PC-9 (cell line): ENCODE measurements at places on chromosomes 4 and X. TPM values are rescaled to one million over a fixed set of nuclear protein-coding genes. Genes with fewer than 3 reads are reported as not detected.

SH3D19 gene
- 40.0 and 41.7 TPM in 2 replicates for total RNA-seq

GRCh38 chr4:21768349-21769310 lies 179.9 kb downstream of the KCNIP4 start:
- H3K4me3 ChIP-seq, result no peak overlapping the region
- no peaks in the 10 kb centered on the region for H3K36me3 ChIP-seq
- H3K27ac ChIP-seq, result no peak overlapping the region
- no peaks in the 10 kb centered on the region for H3K27me3 ChIP-seq
- H3K4me1 ChIP-seq, result no peaks in the 10 kb centered on the region
- no peak for DNase-seq

TRPC5OS gene
- not detected in 2 replicates for total RNA-seq

GRCh38 chrX:70268034-70268433 lies at the start of gene ARR3:
ARR3 (plus strand) TSS chrX:70268334; CDS start chrX:70269386, 1,052 bp downstream.
- H3K27me3 ChIP-seq, result no peaks in the 10 kb centered on the region
- H3K4me3 ChIP-seq, result no peak within 1 kb of the TSS

SOD3 gene
- total RNA-seq, result 6.3 and 7.6 TPM in 2 replicates

GRCh38 chr4:105998171-105999063 lies 103.1 kb downstream of the NPNT start:
- no peaks in the 10 kb centered on the region for H3K27me3 ChIP-seq
- no peak for DNase-seq
- no peaks in the 10 kb centered on the region for H3K4me1 ChIP-seq
- no peak overlapping the region for H3K27ac ChIP-seq

GRCh38 chr4:110310795-110311194 lies 112.4 kb upstream of the ELOVL6 start:
- no peaks in the 10 kb centered on the region for H3K4me1 ChIP-seq
- DNase-seq, result no peak
- H3K27ac ChIP-seq, result no peak overlapping the region
- no peaks in the 10 kb centered on the region for H3K36me3 ChIP-seq
- H3K4me3 ChIP-seq, result no peak overlapping the region
- H3K27me3 ChIP-seq, result no peaks in the 10 kb centered on the region

DNA sequence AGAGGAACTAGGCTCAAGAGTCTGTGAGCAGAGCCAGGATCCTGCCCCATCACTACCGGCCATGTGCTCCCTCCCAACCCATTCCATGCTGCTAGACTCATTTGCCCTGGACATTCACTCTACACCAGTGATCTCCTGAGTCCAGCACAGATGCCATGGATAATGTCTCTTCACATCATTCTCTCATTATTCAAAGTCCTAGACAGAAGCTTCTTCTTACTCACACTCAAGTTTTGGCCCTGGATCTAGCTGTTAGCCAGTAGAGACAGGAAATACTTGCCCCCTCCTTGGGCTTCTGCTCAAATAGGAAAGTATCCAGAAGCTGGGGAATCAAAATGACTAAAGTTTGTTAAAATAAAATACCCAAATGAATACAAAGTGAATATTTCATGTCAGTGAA lies 266.8 kb upstream of the LDB2 start:
- H3K4me3 ChIP-seq, result no peak overlapping the region
- H3K4me1 ChIP-seq, result no peaks in the 10 kb centered on the region
- H3K27ac ChIP-seq, result no peak overlapping the region
- no peak for DNase-seq
- no peaks in the 10 kb centered on the region for H3K27me3 ChIP-seq
